ENCODE measurements at places on chromosomes 12 and 14.

DNA sequence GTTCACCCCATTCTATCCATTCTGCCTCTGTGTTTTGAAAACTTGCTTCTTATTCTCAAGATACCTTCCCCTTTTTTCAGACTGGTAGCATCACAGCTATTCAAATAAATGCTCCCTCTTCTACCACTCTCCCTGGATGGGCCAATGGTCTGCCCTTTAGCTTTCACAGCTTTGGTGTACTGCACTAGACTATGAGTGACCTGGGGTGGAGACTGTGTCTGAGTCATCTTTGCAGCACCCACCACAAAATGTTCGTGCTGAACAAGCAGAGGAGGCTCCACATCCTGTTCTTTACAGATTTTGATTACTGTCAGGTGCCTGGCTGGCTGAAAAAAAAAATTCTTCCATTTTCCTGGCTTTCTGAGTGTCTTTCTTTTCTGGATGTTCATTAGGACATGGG is 1104.1 kb upstream of the TMEM132C start:
- H3K36me3 ChIP-seq, result no peaks in the 10 kb centered on the region
- peaks cover 5% of the 10 kb centered on the region for H3K4me1 ChIP-seq
- no peaks in the 10 kb centered on the region for H3K27me3 ChIP-seq
- DNase-seq, result no peak

DNA sequence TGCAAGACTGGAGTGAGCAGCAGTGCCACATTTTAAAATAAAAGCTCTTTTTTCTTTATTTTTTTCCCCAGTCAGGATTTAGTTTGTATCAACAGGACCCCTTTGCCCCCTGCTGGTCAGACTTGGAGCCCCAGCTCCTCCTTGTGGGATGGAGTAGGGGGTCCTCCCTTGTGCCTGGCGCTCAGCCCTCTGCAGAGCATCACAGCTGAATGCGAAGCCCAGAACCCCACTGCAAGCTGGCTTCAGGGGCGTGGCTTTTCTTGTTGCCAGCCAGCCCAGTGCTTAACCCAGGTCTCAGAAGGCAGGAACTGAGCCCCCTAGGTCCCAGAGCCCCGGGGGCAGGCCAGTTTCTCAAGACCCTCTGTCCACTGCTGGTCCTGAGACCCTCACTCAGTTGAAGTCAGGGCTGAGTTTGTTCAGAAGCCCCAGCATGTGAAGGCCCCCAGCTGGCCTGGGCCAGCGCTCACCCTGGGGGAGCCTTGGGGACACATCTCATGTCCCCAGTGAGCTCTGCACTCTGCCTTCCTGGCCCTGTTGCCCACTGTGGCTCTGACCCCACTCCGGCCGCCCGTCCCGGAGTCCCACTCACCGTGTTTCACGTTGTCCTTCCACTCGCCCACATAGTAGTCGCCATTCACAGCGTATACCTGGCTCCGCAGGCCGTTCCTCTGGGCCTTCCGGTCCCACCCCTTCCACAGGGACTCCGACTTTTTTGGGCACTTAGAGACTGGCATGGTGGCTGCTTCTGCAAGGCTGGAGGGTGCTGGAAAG is 519 bp downstream of the MORN3 start:
- no peak overlapping the region for H3K4me3 ChIP-seq
- no peaks in the 10 kb centered on the region for H3K27me3 ChIP-seq
- DNase-seq, result no peak
- peaks cover 9% of the 10 kb centered on the region for H3K4me1 ChIP-seq
- H3K27ac ChIP-seq, result no peak overlapping the region
- no peaks in the 10 kb centered on the region for H3K36me3 ChIP-seq

- no peaks in the 10 kb centered on the region for H3K27me3 ChIP-seq
- peaks cover 7% of the 10 kb centered on the region for H3K36me3 ChIP-seq
- H3K4me3 ChIP-seq, result no peak overlapping the region
- H3K4me1 ChIP-seq, result no peaks in the 10 kb centered on the region
Observed at GRCh38 chr12:70590051-70590450, 47.2 kb downstream of the PTPRB start.

- H3K36me3 ChIP-seq, result no peaks in the 10 kb centered on the region
- no peaks in the 10 kb centered on the region for H3K27me3 ChIP-seq
- H3K27ac ChIP-seq, result no peak overlapping the region
- DNase-seq, result no peak
- H3K4me3 ChIP-seq, result no peak overlapping the region
- no peaks in the 10 kb centered on the region for H3K4me1 ChIP-seq
Observed at GRCh38 chr12:67988601-67989021, 636 bp upstream of the IFNG-AS1 start.

GRCh38 chr12:59803735-59804134 is 207.9 kb downstream of the SLC16A7 start:
- no peaks in the 10 kb centered on the region for H3K4me1 ChIP-seq
- no peak for DNase-seq
- no peak overlapping the region for H3K4me3 ChIP-seq
- no peak overlapping the region for H3K27ac ChIP-seq
- H3K27me3 ChIP-seq, result no peaks in the 10 kb centered on the region
- no peaks in the 10 kb centered on the region for H3K36me3 ChIP-seq

DNA sequence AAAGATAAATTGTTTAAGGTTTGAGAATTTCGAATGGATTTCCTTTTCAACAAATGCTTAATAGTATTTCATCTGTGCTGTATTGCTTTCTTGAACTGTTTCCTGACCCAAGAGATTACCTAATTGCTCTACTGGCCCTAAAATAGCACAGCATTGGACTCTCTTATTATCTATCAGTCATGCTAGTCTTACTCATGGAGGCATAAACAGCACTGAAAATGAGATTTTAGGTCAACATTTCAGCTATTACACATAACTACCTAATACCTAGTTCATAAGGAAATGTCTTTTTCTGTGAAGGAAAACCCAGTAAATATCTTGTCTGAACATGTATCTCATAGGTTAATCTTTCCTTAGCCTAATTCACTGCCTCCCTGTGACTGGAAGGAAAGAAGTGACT is 4.3 kb upstream of the ABCD2 start:
- H3K27ac ChIP-seq, result no peak overlapping the region
- DNase-seq, result no peak
- peaks cover 6% of the 10 kb centered on the region for H3K4me1 ChIP-seq
- H3K27me3 ChIP-seq, result no peaks in the 10 kb centered on the region
- H3K36me3 ChIP-seq, result no peaks in the 10 kb centered on the region
- H3K4me3 ChIP-seq, result no peak overlapping the region

- no peak for DNase-seq
- H3K27me3 ChIP-seq, result no peaks in the 10 kb centered on the region
- H3K4me3 ChIP-seq, result no peak overlapping the region
- H3K36me3 ChIP-seq, result peaks cover 66% of the 10 kb centered on the region
- no peaks in the 10 kb centered on the region for H3K4me1 ChIP-seq
- no peak overlapping the region for H3K27ac ChIP-seq
Observed at GRCh38 chr12:101733166-101733565, 6.1 kb downstream of the SYCP3 start.

- H3K27ac ChIP-seq, result no peak overlapping the region
- H3K27me3 ChIP-seq, result no peaks in the 10 kb centered on the region
- DNase-seq, result no peak
- H3K4me3 ChIP-seq, result no peak overlapping the region
- H3K4me1 ChIP-seq, result no peaks in the 10 kb centered on the region
- H3K36me3 ChIP-seq, result no peaks in the 10 kb centered on the region
Observed at GRCh38 chr12:101021911-101022388, 188.1 kb downstream of the SLC5A8 start.

Measured in lower lobe of right lung (tissue), 2 donors.